Gastroesophageal sphincter (tissue), 4 donors: ENCODE measurements at places on chromosomes 7 and 10.

DNA sequence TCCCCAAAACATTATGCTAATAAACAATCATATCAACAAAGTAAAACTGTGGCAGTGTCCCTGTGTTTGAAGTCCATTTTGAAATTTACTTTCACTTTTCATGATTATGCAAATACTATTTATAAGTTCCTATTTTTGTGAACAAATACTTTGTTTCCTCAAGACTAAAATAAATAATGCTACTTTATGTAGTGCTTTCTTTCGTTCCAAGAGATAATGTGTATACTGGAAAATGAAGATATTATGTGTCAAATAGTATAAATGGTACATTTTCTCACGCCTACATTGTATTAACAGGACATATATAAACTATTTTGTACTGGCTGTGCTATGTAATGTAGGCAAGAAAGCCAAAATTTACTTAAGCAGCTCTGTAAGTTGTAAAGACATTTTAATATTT is 136.3 kb downstream of the MALRD1 start:
- no peak for ATAC-seq

DNA sequence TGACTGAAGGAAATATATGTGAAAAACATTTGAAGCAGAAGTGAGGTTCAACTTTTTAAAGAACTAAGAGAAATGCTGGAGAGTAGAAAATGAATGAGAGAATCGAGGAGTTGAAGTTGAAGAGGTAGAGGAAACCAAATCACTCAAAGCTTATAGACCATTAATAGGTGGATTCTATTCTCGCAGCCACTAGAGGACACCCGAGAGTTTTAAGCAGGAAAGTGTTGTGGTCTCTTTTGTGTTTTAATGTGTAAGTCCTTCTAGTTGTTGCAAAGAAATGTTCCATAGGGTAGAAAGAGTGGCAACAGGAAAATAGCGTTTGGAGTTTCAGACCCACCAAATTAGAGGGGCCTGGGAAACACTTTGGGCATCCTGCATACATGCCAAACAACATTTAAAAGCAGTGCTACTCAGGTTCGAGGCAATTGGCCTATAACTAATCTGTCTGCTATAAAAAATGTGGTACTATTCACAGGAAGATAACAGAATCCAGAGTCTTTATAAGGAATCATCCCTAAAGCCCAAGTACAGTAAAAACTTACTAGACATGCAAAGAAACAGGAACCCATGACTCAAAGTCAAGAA is 75.3 kb upstream of the TAS2R16 start:
- no peak for ATAC-seq

GRCh38 chr7:109772161-109772560 is 1202.5 kb downstream of the DNAJB9 start:
- no peak for ATAC-seq

DNA sequence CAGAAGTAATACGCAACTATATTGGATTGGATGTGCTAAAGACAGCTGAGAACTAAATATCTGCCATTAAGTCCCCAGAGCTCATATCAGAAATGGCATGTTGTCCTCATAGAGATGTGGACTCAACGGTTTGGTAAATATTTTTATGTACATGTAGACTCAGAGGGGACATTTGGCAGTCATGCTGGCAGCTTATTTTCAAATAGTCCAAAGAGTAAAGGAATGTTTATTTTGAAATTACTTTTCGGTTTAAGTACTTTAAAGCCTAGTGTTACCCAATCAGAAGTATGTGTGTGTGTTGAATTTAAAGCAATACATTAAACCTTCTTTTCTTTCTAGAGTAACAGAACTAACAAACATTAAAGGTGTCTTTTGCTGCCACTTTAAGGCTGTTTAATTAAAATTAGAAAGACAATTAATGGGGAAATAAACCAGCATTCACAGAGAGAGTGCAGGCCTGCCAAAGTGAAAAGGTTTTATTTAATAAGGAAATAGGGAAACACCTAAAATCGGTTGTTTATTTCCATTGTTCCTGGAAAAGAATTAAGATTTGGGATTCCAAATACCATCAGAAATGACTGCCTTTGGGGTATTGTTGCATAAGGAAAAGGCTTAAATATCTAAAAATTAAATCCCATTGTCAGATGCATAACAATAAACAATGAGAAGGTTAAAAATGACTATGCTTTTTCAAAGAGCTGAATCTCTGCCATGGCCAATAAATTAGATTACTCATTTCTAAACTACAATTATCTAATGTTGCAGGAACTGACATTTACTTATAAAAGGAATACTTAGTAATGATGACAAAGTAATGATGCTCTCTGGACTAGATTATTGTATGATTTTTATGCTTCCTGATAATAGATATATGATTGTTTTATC is 113.4 kb upstream of the AHR start:
- no peak for ATAC-seq

DNA sequence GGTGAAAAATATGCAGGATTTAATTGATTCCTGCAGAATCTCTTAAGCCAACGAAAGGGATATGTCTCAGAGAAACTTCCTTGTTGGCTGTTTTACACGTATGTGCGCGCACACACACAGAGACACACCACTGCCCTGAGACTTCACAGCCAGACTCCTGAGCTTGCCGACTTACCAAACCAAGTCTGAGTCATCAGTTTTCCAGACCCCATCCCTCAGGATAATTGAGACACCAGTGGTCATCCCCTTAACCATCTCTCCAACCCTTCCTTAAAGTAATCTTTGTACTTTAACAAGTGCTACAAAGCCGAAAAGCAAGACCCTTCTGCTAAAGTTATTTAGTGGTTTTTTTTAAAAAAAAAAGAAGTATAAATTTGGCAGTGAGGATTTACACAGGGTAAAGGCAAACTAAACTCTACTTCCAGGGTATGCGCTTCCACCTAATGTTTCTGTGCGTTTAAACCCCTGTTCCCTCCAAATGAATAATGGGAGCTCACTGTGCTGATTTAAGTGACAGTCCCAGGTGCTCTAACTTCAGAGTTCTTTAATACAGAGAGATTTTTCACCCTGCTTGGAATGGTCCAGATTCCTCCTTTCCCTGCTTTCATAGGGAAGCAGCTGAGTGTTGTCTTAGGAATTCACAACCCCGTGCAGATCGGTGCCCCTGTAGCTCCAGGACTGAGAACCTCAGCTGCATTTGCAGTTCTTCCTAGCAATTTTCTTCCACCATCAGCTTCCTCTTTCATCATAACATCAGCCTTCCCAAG is 198.5 kb downstream of the INHBA start:
- no peak for ATAC-seq
